ENCODE measurements at places on chromosomes 13 and 19.
A peak's percentile ranks its signal among the peaks of the same experiment; 100 is the strongest.

- no peak for DNase-seq
Observed at GRCh38 chr13:77377016-77377415, 50.1 kb upstream of the MYCBP2 start.

GRCh38 chr13:44853641-44854040 is 135.6 kb downstream of the NUFIP1 start:
- DNase-seq: no peak

- DNase-seq: peak; percentile 3
Observed at GRCh38 chr19:13526552-13526951, 20.3 kb upstream of the CACNA1A start.

- DNase-seq: no peak
Observed at GRCh38 chr19:32555786-32556185, 25.2 kb upstream of the PDCD5 start.

- no peak for DNase-seq
Observed at GRCh38 chr19:41888926-41889325, 5.9 kb downstream of the ARHGEF1 start.

- peak; percentile 52 for DNase-seq
Observed at GRCh38 chr13:40664350-40665125, 1.9 kb downstream of the FOXO1 start.

- DNase-seq: no peak
Observed at GRCh38 chr13:106555631-106556328, 12.2 kb downstream of the ARGLU1 start.

DNA sequence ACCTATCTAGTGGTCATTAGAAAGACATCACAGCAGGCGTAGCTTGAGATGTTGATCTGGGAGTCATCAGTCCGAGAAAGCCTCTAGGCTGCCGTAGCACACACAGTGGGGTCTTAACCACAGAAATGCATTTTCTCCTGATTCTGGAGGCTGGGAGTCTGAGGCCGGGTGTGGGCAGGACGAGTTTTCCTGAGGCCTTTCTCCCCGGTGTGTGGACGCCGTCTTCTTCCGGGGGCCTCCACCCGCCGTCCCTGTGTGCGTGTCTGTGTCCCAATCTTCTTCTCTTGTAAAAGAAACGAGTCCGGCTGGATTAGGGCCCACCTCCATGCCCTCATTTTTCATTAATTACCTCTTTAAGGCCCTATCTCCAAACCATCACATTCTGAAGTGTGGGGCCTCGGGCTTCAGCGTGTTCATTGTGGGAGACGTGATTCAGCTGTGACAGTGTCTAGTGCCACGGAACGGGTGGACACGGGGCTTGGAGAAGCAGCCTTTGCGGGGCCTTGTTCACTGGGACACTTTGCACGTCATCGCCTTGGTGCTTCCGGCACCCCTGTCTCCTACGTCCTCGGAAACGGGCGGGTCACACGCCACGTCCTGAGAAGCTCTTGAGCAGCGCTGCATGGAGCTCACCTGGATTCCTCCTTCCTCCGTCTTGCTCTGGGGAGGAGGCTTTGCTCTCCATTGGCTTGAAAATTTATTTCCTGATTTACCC is 208.9 kb upstream of the SOX1 start:
- DNase-seq: no peak

- peak; percentile 83 for DNase-seq
Observed at GRCh38 chr19:29665215-29665825, at the start of gene PLEKHF1. Gene PLEKHF1 (plus strand): TSS chr19:29665461. CDS start chr19:29673840, 8,379 bp downstream.

GRCh38 chr19:38118176-38118575 is 105.8 kb downstream of the DPF1 start:
- no peak for DNase-seq

DNA sequence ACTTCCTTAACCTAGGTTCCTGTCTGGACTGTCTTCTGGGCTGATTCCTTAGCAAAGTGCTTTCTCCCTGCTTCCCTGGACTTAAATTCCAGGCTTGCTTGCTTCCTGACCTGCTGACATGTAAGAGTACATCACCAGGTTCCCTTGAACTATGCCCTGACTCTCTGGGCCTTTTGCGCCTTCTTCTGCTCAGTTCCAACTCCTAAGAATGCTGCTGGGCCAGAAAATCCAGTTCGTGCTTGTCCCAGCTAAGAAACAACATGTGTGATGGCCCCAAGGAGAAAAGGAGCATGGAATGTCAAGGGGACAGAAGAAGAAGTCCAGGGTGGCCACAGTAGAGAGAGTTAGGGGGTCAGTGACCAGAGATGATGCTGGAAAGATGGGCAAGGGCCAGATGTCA is 42.6 kb upstream of the MBNL2 start:
- DNase-seq: no peak

GRCh38 chr13:32587011-32587810 is 959 bp downstream of the PDS5B start:
- DNase-seq: peak; percentile 29

GRCh38 chr13:21117104-21117809 is 55.9 kb upstream of the LATS2 start:
- no peak for DNase-seq

All from activated T-cell treated with anti-CD3 and anti-CD28 coated beads for 24 hours (primary cell).